ENCODE measurements at places on chromosomes 2 and 18. TPM values are rescaled to one million over a fixed set of nuclear protein-coding genes. Genes with fewer than 3 reads are reported as not detected.

Gene TRABD2A
- polyA plus RNA-seq: 14.0 TPM

Gene MYOM1
- polyA plus RNA-seq: 3.3 TPM

Gene GALNT3
- polyA plus RNA-seq: 33.4 TPM

Gene ALLC
- not detected for polyA plus RNA-seq

Gene TXNDC2
- not detected for polyA plus RNA-seq

Gene CHRNG
- polyA plus RNA-seq: 5.1 TPM

Gene GORASP2
- polyA plus RNA-seq: 74.4 TPM

Gene SOWAHC
- polyA plus RNA-seq: 13.5 TPM

Gene SCN7A
- 99.0 TPM for polyA plus RNA-seq

Gene DTNA
- polyA plus RNA-seq: 8.4 TPM

Gene STAMBP
- 59.2 TPM for polyA plus RNA-seq

Gene DYNAP
- polyA plus RNA-seq: not detected

Gene FAM110C
- 4.3 TPM for polyA plus RNA-seq

Gene HS1BP3
- polyA plus RNA-seq: 14.3 TPM

Gene NEU2
- not detected for polyA plus RNA-seq

Gene GRP
- polyA plus RNA-seq: 56.9 TPM

Gene CTAGE1
- 0.04 TPM for polyA plus RNA-seq

Gene ST3GAL5
- polyA plus RNA-seq: 84.0 TPM

Gene OSBPL1A
- polyA plus RNA-seq: 62.6 TPM

Gene TBR1
- 0.04 TPM for polyA plus RNA-seq

Gene SLC14A1
- 1.6 TPM for polyA plus RNA-seq

Gene RNF25
- 43.5 TPM for polyA plus RNA-seq

Gene CASP10
- polyA plus RNA-seq: 19.7 TPM

Gene CROCC2
- polyA plus RNA-seq: 3.3 TPM

Gene GLI2
- polyA plus RNA-seq: 23.1 TPM

Gene INHA
- polyA plus RNA-seq: 1.1 TPM

Gene PDCD1
- 0.46 TPM for polyA plus RNA-seq

Measured in right lung (tissue), 10 donors.